Effector memory CD8-positive, alpha-beta T cell (primary cell): ENCODE measurements at places on chromosomes 3 and 15.

GRCh38 chr15:52527911-52528563 is 643 bp downstream of the MYO5A start:
- peak; percentile 23 for DNase-seq

DNA sequence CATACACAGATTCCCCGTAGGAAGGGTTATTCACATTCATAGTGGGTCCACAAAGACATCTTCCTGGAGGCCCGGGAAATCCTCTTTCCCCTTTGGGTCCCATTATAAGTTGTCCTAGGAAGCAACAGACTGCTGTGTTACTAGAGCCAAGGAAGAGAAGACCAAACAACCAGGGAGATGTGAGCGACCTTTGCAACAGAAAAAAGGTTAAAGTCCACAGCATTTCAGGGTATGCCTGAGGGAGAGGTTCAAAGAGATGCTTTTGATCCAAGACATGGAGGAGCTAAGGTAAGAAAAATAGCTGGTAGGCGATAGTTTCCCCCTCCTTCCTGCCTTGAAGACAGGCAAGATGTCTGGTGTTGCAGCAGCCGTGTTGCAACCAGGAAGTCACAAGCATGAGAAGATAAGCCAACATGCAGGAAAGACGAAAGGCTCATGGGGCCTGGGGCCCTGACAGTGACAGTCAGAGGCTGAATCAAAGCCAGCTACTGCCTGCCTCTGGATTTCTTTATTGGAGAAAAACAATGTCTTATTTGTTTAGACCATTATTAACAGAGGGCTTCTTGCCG is 30.9 kb downstream of the EAF1 start:
- no peak for DNase-seq

DNA sequence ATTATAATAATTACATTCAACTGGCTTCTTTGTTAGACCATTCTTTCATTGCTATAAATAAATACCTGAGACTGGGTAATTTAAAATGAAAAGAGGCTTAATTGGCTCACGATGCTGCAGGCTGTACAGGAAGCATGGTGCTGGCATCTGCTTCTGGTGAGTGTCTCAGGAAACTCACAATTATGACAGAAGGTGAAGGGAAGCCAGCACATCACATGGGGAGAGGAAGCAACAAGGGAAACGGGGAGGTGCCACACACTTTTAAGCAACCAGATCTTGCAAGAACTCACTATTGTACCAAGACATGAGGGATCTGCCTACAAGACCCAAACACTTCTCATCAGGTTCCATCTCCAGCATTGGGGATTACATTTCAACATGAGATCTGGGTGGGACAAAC is 413.1 kb upstream of the ARRDC4 start:
- DNase-seq, result no peak

DNA sequence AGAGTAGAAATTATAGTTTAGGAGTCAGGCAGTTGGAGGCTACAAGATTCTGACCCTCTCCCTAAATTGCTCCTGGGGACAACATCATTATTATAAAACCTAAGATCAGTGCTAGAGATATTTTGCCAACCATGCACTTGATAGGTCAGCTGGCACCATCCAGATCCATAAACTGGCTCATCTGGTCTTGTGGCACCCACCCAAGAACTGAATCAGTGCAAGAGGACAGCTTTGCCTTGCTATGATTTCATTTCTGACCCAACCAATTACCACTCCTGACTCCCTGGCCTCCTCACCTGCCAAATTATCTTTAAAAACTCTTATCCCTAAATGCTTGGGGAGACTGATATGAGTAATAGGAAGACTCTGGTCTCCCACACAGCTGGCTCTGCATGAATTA is 461.1 kb upstream of the TGFBR2 start:
- DNase-seq, result no peak

GRCh38 chr3:179168918-179169317 is 20.8 kb downstream of the PIK3CA start:
- DNase-seq, result no peak

DNA sequence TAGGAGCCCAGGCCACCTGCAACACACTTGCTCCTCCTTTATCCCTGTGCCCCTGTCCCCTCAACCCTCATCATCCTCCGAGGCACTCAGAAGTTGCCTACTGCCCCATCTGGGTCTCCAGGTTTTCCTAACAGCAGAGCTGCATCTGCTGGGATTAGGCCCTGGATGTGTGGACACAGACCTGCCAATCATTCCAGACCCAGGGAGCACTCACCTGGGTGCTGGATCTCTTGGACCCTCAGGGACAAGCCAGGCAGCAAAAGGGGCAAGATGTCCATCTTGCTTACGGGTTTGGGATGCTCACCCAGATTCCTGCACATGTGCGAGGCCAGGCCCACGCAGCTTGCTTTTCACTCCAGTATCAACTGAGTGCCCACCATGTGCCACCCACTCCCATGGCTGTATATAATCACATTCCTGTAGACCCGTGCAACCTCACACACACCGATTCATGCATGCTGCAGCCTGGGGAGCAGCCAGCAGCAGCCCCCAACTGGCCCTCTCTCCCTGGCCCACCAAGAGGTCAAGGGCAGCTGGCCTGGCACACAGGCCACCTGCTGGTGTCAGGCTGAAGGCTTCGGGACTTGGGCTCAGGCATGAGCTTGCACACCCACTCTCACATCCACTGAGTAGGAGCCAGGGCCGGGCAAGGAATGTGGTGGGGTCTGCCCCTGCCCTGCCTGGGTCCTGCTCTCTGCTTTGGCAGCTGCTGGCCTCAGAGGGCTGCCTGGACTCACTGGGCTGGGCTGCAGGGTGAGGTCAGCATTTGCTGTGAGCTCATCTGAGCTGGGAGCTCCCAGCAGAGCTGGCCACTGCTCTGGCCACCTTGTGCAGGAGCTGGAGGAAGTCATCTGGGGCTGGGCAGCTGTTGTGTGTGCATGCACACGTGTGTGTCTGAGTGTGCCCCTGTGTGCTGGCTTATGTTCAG is 14.9 kb downstream of the PRKCD start:
- no peak for DNase-seq

- DNase-seq, result no peak
Measured at GRCh38 chr3:165641569-165642310, 195.5 kb downstream of the BCHE start.

GRCh38 chr3:138942861-138943623 is 3.9 kb downstream of the FOXL2 start:
- DNase-seq, result no peak

DNA sequence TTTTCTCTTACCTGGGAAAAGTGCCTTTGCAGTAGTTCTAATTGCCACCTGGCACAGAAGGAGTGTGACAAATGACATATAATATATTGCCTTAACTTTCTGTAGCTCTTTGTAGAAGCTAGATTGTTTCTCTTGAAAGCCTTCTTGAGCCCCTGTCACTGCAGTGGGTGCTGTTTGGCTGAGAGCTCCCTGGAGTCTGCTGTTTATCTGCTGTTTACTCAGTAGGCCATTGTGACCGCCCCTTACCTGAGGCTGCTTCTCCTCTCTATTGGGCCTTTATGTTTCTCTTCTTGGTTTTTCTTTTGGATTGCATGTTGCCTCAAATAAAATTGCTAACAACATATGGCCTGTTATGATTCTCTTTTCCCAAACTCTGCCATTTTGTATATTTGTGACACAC is 16.7 kb downstream of the MAP2K5 start:
- no peak for DNase-seq

- no peak for DNase-seq
Measured at GRCh38 chr3:6994081-6994668, 133.3 kb downstream of the GRM7 start.

DNA sequence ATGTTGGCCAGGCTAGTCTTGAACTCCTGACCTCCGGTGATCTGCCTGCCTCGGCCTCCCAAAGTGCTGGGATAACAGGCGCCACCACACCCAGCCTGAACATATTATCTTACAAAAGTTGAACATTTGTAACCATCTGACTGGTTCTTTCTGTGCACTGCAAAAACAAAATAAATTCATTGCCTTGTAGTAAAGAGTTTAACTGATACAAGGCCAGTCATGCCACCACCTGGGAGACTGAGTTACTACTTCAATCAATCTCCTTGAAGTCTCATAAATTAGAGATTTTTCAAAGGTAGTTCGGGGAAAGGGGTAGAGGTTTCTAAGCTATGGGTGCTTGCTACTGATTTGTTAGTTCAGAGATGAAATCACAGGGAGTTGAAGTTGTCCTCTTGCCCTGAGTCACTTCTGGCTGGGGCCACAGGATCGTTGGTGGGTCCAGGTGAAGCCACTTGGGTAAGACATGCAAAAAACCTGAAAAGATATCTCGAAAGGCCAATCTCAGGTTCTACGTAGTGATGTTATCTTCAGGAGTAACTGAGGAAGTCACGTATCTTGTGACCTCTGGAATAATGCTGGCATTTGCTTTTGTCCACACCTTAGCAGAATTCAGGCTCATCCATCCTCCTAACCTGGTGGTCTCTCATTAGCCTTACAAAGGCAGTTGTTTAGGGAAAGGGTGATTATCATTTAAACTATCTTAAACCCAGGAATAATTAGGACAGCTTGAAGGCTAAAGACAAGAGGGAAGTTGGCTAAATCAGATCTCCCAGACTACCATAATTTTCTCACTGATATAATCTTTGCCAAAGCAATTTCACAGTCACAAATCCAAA is 33.7 kb downstream of the ZBTB11 start:
- DNase-seq, result no peak

DNA sequence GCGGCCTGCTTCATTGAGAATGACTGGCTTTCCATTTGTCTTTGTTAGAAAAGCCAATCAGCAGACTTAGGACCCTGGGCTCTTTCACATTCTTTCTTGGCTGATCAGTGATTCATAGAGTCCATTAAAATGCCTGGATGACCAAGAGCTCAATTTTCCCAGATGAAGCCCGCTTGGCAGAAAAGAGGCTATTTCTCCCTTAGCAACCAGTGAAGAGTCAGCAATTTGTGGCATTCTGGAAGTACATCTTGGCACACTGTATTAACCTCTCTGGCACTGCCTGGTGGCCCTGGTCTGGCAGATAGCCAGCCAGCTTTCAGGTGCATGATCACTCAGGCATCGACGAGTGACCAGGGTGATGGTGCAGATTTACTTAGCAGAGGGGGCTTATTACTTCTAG is 145.7 kb upstream of the PLAAT1 start:
- no peak for DNase-seq

DNA sequence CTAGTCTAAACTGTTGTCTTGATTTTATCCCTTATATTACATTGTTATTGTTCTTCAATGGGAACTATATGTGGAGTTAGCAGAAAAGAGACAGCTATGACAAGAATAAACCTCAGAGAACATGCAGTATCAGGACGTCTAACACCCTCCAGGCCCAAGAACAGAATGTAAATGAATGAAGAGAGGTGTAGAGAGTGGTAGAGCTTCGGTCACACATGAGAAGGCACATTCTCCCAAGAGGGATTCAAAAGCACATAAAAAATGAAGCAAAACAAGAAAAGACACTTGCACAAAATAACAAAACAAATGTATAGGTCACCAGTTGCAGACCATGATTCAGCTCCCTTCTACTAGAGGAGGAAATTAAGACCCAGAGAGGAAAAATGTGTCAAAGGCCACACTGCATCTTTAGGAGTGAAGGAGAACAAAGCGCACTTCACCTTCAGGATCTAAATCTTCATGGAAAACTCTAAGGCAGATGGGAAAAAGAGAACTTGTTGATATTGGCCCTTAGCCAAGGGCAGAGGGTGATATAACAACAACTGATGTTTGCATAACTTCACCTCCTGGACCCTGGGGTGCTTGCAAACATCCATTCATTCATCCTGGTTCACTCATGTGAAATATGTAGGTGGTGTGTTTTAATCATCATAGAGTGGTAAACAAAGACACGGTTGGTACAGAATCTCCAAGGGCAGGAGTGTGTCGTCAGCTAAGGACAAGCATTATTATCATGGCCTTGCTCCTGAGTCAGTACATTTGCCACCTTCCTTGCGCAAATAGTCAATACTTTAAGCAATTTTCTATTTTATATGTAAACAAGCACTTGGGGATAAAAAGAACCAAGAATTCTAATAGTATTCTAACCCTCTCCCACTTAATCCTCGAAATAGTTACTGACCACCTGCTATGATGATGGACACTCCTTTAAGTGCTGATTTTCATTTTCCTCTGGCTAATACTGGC is 8.8 kb downstream of the NEK10 start:
- DNase-seq, result no peak

DNA sequence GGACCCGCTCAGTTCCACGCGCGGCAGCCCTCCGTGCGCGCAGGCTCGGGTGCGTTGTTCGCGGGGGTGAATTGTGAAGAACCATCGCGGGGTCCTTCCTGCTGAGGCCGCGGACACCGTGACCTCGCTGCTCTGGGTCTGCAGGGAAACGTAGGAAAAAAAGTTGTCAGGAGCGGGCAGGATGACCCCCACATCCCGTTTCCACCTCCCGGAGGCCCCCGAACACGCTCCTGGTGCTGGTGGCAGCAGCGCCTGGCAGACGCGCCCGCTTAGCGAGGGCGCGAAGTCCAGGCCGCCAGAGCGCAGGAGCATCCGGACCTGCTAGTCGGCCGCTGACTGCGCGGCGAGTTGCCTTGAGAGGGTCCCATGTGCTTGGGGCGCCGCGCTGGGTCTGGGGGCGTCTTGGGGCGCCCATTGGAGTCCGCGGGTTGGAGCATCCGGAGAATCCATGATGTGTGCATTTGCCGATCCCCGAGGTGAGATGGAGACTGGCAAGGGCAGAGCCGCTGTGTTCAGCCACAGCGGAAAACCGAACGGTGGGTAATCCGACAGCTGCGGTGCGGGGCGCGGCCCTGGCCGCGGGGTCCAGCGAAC is 520 bp downstream of the GREM1 start:
- DNase-seq, result no peak

DNA sequence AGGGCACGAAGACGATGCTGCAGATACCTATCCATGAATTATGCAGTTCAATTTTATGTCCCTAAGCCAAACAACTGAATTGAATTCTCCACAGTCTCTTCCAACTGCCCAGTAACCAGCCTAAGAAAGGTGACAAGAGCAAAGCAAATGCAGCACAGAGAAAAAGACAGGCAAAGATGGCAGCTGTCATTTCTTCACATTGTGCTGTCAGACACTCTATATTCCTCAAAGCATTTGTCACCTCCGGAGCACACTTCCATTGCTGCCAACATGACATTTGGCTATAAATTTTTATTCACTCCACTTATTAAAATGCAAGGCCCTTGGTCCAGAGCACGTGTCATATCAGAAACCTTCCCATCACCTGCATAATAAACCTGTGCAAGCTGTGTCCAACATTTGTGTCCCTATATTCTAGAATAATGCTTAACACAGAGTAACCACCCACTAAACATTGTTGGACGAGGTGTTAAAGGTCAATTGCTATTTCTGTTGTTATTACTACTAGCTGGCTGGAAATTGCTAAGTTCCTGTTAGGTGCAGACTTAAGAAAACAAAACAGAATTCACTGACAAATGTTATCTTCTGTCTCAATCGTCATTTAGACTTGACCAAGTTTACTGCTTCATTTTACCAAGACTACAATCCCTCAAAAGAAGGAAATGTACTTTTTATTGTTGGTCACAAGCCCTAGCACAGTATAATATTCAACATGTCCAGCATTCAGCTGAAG is 89.7 kb downstream of the MAGI1 start:
- DNase-seq, result no peak

GRCh38 chr3:129106320-129106719 is 15.3 kb downstream of the RAB43 start:
- DNase-seq, result no peak

GRCh38 chr3:133124511-133124910 is 86.3 kb downstream of the TMEM108 start:
- no peak for DNase-seq

- no peak for DNase-seq
Measured at GRCh38 chr15:62612771-62613170, 429.8 kb upstream of the TPM1 start.

GRCh38 chr3:149783576-149783975 is 8.8 kb downstream of the ANKUB1 start:
- no peak for DNase-seq

GRCh38 chr3:24128199-24129005 is 183.3 kb downstream of the NR1D2 start:
- DNase-seq, result no peak

GRCh38 chr3:184674626-184675025 is 37.2 kb downstream of the MAGEF1 start:
- DNase-seq, result no peak
